ENCODE measurements at places on chromosomes 12 and 14.

- peak; percentile 75 for DNase-seq
Measured at GRCh38 chr12:16359512-16360491, 12.4 kb downstream of the MGST1 start.

- no peak for DNase-seq
Measured at GRCh38 chr14:61893371-61893940, 131.2 kb downstream of the SNAPC1 start.

DNA sequence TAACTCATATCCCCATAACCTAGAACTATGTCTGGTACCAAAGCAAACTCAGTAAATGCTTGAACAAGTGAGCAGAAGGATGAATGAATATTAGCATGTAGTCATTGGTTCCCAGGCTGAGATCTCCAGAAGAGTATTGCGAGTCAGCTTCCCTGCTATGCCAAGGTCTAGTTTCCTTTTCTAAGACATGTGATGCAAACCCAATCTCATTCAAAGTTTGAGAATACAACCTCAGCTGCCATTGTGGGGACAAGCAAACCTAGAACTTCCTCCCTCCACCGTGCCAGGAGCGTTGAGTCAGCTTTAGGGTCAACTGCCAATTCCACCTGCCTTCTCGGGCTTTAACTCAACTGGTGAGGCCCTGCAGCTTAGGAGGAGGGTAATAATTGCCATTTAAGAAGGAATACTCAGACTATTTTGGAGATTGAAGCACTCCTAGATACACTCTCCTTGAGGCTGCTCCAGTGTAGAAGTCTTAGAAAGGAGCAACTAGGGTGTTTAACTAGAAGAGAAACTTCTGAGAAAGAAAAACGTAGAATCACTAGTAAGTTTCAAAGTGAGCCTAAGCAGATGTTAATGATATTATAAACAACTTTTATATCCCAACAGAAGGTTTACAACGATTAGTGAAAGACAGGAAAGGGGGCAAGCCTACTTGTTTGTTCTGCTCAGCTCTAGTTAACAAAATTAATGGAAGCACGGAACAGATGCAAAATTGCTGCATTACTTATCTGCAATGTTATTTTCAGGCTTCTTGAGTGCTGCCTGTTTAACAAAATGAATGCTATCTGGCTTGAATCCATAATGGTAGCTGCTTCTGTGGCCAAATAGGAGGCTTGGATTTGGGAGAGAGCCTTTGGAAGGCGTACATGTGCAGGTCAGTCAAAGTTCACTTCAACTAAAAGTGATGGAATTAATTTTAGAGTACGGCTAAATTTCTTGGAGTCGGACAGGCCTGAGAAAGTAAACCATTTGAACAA, 96.9 kb downstream of the HELB start:
- no peak for DNase-seq

- DNase-seq, result no peak
Measured at GRCh38 chr12:110039085-110039807, 9.1 kb downstream of the C12orf76 start.

GRCh38 chr14:48350971-48351370, 675.6 kb upstream of the MDGA2 start:
- DNase-seq, result no peak

DNA sequence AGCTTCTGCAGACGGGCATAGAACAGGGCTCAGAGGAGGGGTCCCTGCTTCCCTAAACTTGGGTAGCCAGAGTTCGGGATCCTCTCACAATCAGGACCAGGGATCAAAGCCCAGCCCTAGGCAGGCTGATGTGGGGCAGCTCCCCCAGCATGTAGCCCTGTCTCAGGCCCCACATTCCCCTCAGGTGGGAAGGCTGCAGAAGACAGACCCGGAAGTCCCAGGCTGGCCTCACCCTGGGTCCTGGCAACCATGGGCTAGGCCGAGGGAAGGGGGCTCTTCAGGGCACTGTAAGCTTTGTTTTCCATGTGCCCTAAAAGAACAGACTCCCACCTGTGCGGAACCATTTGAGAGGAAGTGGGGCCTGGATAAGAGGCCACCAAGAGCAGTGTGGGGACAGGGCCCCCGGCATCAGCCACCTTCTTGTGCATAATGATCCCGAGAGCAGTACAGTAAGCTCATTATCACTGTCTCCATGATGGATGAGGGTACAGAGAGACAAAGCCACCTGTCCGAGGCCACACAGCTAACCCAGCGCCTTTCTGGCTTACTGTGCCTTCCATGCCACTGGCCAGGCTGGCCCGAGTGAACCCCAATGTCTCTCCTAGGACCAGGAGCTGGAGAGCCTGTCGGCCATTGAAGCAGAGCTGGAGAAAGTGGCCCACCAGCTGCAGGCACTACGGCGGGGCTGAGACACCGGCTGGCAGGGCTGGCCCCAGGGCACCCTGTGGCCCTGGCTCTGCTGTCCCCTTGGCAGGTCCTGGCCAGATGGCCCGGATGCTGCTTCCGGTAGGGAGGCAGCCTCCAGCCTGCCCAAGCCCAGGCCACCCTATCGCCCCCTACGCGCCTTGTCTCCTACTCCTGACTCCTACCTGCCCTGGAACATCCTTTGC, 11.5 kb downstream of the CHGA start:
- no peak for DNase-seq
